ENCODE measurements at places on chromosomes 12 and 14. TPM values are rescaled to one million over a fixed set of nuclear protein-coding genes. Genes with fewer than 3 reads are reported as not detected.
A peak's percentile ranks its signal among the peaks of the same experiment; 100 is the strongest.

GRCh38 chr14:49089107-49089506 is 497.1 kb downstream of the RPS29 start:
- no peak for DNase-seq

DNA sequence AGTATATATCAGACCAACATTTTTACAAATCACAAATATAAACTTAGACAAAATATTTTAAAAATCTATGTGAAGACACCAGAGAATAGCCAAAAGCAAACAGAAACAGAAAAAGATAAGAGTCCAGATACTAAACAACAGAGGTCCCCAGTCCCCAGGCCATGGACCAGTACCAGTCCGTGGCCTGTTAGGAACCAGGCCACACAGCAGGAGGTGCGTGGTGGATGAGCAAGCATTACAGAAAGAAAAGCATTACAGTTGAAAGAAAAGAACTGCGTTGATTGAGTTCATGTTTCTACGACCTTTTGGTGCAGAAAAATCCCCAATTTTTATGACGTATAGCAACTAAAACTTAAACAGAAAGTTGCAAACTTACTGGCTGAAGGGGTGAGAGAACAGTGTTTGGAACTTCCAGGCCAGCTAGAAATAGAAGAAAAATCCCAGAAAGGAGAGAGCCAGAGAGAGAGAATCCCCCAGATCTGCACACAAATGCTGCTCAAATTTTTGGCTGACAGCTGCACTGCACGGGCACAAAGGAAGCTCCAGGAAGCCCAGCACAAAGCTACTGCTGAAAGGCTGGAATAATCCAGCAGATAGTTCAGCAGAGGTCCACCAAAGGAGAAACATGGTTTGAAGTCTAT is 159.6 kb upstream of the C14orf180 start:
- no peak for DNase-seq

The APOF gene
- not detected for total RNA-seq

The SRRM4 gene
- 0.10 TPM for total RNA-seq

DNA sequence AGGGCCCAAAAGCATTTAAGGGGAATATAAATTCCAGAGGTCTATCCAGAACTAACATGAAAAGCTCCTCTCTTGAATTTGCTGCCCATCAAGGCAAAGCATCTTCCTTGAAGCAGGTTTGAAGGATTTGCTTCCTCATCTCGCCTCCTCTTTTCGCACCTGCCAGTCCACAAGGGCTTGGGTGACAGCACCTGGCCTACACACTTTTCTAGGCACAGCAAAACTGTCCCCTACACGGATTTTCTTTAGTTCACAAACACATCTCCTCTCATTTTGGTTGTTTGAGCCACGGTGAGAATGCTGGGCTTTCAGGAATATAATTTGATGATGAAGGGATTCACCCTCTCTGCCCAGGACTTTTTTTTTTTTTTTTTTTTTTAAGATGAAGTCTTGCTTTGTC is 36.9 kb upstream of the ATP23 start:
- DNase-seq: no peak

GRCh38 chr12:34290381-34290995 is 268.2 kb downstream of the ALG10 start:
- DNase-seq: peak; percentile 63

The NKX2-1 gene
- total RNA-seq: not detected

DNA sequence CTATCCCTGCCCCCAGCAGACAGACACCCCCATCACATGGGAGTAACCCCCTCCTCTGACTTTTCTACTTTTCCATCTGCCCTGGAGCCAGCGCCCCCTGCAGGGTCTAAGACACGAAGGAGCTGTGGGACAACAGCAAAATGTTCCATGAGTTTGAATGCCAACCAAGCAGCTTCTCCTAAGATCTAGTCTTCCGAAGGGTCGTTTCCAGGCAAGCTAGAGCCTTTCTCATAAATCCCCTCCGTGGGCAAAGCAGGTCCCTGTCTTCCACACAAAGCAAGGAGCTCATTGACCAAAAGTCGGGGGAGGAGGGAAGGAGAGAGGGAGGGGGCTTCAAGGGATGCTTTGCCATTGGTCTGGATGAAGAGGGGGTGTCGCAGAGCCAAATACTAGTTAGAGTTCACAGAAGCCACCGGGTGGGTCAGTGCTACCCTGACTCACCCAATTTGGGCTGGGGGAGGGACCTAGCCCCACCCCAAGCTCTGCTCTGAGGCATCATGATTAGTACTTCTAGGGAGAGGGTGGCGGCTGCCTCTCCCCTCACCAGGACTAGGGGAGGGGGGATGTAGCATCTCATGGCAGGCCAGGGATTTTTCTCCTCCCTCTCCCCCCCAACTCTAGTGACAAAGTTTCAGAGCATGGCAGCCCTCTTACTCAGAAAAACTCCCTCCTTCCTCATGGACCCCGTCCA is 1.6 kb downstream of the MSI1 start:
- DNase-seq: no peak

The C1S gene
- total RNA-seq: 986 TPM

- no peak for DNase-seq
Measured at GRCh38 chr12:93197067-93197593, 180.6 kb upstream of the NUDT4 start.

GRCh38 chr12:94736820-94737219 is 86.5 kb upstream of the TMCC3 start:
- DNase-seq: no peak

GRCh38 chr12:6574576-6575295 is 6.6 kb upstream of the NOP2 start:
- peak; percentile 4 for DNase-seq

- DNase-seq: no peak
Measured at GRCh38 chr14:39668449-39668848, 236.2 kb upstream of the FBXO33 start.

DNA sequence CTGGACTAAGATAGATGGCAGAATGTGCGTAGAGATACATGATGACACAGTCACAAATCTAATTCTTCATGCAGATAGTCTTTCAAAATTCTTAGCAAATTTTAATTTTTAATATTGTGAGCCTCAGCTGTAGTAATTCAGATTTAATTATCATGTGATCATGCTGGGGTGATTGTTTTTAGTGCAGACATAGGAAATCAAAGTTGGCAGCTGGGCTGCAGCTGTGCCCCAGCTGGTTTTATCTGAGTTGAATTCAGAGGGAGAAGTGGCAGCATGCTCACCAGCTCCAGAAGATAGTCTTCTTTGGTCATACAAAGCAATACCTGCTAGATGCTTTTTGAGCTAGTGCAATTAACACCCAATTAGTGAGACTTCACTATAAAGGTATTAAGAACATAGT is 292.9 kb downstream of the RAD51B start:
- no peak for DNase-seq

The HOXC12 gene
- total RNA-seq: 1.1 TPM

- DNase-seq: no peak
Measured at GRCh38 chr12:93895089-93895445, 217.9 kb downstream of the CRADD start.

DNA sequence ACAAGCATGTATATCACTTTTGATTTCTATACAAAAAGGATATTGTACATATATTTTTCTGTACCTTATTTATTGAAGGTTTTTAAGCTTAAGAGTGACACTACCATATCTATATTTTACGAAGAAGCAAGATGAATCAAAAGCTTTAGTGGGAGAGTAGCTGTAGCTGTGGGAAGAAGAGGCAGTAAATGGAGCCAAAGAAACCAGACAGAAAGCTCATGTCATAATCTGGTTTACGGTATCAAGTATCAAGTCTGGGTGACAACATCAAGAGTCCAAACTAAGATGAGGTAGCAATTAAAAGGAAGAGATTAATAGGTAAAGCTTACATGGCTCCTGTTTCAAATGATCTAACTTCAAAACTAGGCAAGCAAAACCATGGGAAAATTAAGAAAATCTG is 54.8 kb downstream of the CEP83 start:
- no peak for DNase-seq

The EML1 gene
- 83.1 TPM for total RNA-seq

The MYL2 gene
- total RNA-seq: not detected

All from posterior vena cava (tissue), 2 donors.